ENCODE measurements at places on chromosomes 6 and 20. TPM values are rescaled to one million over a fixed set of nuclear protein-coding genes. Genes with fewer than 3 reads are reported as not detected.

Gene NT5E
- 22.8 TPM for total RNA-seq

DNA sequence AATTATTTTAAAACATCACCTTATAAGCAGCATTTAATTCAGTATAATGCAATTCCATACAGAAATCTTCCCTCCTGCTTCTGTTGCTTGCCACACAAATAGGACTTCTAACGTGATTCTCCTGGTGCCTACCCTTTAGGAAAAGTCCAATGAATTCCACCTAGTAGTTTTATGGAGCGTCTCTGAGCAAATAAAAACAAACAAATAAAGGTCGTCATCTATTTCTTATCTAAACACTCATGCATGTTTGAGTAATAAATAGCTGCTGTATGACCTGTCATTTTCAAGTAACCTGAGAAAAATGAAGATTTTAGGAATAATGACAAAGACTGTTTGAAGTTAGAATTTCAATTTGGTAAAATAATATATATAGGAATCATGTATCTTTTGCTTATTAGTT lies 102.7 kb downstream of the BMP5 start:
- no peak for DNase-seq

GRCh38 chr20:6115221-6115895 lies 7.5 kb downstream of the FERMT1 start:
- no peak for DNase-seq

GRCh38 chr6:169112483-169113320 lies 140.9 kb downstream of the THBS2 start:
- DNase-seq: no peak
